ENCODE measurements at places on chromosomes 5 and 9. TPM values are rescaled to one million over a fixed set of nuclear protein-coding genes. Genes with fewer than 3 reads are reported as not detected.

Gene PCDHB15
- 3.8 TPM for total RNA-seq

Gene SPOCK1
- total RNA-seq, result 23.2 TPM

Gene ACO1
- 81.1 TPM for total RNA-seq

Gene SOWAHA
- not detected for total RNA-seq

Gene TAS2R1
- total RNA-seq, result not detected

Gene IL5
- not detected for total RNA-seq

Gene COL5A1
- 56.0 TPM for total RNA-seq

Gene SPINK4
- total RNA-seq, result not detected

Gene PROB1
- total RNA-seq, result 6.2 TPM

Gene PAIP1
- 135 TPM for total RNA-seq

Gene SPATA31D4
- not detected for total RNA-seq

Gene ZBTB43
- total RNA-seq, result 12.3 TPM

Gene ACOT12
- total RNA-seq, result not detected

Gene NKD2
- not detected for total RNA-seq

Gene CNTFR
- not detected for total RNA-seq

Gene LAMC3
- not detected for total RNA-seq

Gene DIPK1B
- not detected for total RNA-seq

Gene GRXCR2
- not detected for total RNA-seq

Gene BTNL3
- not detected for total RNA-seq

Gene IFNE
- total RNA-seq, result 0.75 TPM

Gene SLC22A4
- 5.6 TPM for total RNA-seq

Gene TRIP13
- 65.9 TPM for total RNA-seq

Gene TMEM174
- total RNA-seq, result not detected

Measured in LHCN-M2 (cell line).